ENCODE measurements at places on chromosomes 12 and 14.

DNA sequence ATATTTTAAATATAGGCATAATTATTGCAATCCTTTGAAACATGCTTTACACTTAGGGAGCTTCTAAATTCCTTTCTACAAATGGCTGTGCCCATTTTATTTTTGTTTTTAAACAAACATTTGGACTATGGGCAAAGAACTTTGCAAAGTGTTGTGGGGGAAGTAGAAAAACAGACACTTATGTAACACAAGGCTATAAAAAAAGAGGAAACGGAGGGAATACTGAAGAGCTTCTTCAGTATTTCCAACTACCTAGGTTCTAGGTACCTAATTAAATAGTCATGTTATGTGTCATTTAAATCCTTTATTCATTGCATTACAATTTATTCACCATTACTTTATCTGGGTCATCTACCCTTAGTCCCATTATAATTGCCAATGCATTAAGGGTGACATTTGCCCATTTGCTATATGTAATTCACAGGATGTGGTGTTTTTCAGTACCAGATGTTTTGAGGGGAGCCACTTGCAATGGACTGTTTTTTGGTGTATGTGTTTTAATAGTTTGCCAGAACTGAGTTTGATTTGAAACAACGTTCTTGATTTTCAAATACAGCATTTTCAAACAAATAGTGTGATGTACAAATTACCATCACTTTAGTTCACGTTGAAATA lies 1.5 kb upstream of the MSRB3 start:
- no peak for DNase-seq

DNA sequence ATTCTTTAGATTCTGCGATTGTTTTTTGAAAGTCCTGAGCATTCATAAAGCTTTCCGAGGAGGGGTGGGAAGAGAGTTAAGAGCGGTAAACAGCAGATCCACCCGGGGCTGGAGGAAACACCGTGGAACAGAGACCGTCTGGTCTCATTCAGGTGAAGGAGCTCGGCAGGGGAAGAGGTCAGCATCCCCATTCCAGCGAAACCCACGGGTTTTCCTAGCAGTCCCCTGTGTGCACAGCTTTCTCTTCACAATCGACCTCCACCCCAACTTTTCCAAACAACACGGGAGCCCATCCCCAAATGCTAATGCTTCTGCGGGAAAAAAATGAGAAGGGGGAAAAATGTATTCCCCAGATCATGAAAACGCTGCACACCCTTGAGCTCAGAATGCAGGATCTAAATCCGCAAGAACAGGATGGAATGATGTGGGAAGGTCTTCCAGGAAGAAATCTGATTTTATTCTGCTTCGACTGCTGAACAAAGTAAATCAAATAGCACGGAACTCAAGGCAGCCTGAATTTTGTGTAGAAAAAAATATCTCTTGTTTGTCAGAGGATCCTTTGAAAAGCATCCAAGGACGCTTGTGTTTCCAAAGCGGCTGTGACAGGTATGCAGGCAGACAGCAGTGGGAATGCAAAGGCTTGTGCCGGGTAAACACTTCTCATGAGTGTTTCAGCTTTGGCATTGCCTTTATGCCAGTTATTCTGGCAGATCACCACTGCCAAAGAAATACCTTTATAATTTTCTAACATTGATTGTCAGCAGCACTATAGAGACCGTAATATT lies 128.8 kb downstream of the NDUFA12 start:
- DNase-seq: no peak

DNA sequence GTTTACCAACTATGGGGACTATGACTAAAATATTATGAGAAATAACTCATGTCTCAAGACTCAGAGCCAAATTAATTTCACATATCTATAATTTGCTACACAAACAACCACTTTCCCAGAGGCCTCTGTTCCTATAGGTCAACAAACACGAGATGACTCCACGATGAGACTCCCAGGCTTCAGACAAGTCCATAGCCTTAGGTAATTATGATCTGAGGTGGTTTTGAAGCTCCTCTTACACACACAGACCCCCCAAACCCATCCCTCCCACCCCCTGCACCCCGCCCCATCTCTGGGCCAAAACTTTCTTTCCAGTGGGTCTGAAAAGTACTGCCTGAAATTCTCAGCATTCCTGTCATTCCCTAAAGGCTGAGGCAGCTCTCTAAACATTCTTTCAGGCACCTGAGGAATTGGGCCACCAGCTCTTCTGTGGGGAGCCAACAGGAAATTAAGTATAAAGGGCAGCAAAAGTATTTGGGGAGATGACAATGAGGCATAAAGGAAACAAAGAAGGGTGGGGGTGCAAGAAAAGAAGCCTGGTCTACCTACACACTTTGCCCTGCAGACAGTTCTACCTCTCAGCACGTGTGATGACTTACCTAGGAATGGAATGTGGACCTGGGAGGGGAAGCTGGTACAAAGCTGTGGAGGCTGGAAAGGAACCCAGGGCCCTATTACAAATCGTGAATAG lies 143.6 kb downstream of the PAWR start:
- no peak for DNase-seq

GRCh38 chr14:94805680-94806288 lies 35.9 kb upstream of the GSC start:
- no peak for DNase-seq

DNA sequence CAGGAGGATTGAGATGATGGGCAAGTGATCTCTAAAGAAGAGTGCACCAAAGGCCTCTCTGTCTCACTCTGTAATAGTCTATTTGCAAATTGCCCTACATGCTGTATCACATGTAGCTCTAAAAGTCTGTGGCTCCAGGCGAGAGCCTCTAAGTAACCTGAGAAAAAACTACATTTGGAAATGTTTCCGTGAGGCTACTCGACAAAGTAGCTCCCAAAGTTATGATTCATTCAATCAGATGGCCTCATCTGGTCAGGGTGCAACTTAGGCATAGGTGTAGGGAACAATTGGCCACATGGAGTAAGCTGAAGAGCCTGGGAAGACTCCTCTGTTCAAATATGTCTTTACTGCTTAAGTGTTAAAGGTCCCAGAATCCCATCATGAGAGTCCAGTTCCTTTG lies 155.4 kb upstream of the PLEKHG7 start:
- no peak for DNase-seq

- no peak for DNase-seq
Measured at GRCh38 chr12:56995201-56995929, 11.0 kb downstream of the ZBTB39 start.

DNA sequence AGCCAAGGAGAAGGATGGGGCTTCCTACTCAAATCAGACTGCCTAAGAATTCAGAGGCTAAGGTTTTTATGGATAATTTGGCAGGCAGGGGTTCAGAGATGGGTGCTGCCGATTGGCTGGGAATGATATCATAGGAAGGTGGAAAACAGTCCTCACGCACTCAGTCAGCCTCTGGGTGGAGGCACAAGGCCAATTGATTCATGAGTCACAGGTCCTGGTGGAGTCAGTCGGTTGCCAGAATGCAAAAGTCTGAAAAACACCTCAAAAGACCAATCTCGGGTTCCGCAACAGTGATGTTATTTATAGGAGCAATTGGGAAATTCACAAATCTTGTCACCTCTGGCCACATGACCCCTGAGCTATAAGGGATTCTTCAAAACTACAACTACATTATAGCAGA lies 105.5 kb downstream of the GXYLT1 start:
- DNase-seq: no peak

GRCh38 chr12:12719496-12719895 lies 2.3 kb downstream of the CDKN1B start:
- DNase-seq: no peak

DNA sequence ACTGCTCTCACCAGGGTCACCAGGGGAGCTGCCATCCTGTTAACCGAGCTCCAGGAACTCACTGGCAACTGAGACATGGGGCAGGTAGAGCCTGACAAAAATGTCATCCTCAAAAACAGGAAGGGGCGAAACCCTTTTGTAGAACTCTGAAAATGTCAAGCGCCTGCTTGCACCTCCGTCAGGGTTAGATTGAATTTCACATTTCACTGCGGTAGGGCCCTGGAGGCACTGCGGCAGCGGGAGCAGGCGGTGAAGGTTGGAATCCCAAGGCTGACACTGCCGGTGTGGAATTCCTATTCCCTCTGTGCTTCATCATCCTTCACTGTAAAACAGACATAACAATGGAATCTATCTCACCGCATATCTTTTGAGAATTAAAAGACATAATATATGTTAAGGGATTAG lies 142.8 kb upstream of the TMCC3 start:
- no peak for DNase-seq

- DNase-seq: no peak
Measured at GRCh38 chr12:84696281-84696680, 216.3 kb downstream of the SLC6A15 start.

GRCh38 chr14:101065246-101065645 lies 161.7 kb upstream of the RTL1 start:
- DNase-seq: no peak

All from stimulated activated naive CD4-positive, alpha-beta T cell (primary cell).